BJ (cell line): ENCODE measurements at places on chromosomes 1 and 21.

- DNase-seq = no peak
Observed at GRCh38 chr1:224739303-224739996, 123.3 kb downstream of the CNIH3 start.

DNA sequence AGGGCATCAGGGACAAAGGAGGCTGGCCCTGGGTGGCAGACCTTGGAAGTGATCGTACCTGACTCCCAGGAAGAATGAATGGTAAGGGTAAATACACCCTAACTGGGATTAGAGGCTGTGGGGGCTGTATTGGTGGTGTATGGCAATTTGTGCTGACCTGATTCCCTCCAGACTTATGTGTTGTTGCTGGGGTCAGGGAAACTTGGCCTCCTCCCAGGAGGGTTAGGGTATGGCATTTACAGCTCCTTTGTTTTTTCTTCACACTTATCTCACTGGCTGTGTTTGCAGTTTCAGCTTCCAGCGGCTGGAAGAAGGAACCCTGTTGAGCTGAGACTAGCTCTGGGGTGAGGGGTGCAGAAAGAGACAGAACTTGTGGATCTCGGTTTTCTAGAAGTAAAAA is 8.2 kb downstream of the VANGL1 start:
- DNase-seq = no peak

DNA sequence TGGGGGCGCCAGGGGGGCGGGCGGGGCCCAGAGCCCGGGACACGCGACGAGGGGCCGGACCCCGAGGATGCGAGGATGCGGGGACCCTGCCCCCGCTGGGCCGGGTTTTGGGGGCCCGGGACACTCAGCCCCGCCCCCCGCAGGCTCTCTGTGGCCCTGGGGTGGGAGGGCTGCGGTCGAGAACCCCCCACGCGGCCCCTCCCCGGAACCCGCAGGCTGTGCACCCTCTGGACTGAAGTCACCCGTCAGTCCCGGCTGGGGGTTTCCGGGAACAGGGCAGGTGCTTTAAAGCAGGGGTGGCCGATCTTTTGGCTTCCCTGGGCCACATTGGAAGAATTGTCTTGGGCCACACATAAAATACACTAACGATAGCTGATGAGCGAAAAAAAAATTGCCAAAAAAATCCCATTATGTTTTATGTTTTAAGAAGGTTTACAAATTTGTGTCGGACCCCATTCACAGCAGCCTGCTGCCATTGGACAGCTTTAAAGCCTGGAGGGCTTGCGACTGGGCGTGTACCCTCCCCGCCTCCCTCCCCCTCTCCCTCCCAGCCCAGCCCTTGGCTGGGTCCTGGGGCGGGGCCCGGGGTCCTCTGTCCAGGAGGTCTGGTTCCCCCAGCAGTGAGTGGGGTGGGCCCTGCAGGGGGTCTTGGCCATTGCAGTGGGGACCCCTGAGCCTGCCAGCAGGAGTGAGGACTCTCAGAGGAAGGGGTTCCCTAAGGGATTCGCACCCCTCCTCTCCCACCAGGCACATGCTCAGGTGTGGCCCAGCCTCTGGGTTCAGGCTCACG is 21.6 kb upstream of the C1orf159 start:
- DNase-seq = no peak

GRCh38 chr1:238779716-238780115 is 606.7 kb upstream of the CHRM3 start:
- DNase-seq = no peak

DNA sequence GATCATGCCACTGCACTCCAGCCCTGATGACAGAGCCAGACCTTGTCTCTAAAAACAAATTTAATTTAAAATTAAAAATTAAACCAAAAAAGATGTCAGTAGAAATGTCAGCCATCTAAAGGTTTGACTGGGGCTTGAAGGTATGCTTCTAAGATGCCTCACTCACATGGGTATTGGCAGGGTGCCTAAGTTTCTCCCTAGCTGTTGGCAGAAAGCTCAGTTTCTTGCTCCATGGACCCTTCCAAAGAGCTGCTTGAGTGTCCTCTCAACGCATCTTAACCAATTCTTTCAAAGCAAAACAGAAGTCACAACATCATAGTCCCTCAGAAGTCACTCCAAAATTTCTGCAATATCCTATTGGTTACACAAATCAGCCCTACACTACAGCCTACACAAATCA is 231.0 kb upstream of the ADGRL2 start:
- DNase-seq = no peak

DNA sequence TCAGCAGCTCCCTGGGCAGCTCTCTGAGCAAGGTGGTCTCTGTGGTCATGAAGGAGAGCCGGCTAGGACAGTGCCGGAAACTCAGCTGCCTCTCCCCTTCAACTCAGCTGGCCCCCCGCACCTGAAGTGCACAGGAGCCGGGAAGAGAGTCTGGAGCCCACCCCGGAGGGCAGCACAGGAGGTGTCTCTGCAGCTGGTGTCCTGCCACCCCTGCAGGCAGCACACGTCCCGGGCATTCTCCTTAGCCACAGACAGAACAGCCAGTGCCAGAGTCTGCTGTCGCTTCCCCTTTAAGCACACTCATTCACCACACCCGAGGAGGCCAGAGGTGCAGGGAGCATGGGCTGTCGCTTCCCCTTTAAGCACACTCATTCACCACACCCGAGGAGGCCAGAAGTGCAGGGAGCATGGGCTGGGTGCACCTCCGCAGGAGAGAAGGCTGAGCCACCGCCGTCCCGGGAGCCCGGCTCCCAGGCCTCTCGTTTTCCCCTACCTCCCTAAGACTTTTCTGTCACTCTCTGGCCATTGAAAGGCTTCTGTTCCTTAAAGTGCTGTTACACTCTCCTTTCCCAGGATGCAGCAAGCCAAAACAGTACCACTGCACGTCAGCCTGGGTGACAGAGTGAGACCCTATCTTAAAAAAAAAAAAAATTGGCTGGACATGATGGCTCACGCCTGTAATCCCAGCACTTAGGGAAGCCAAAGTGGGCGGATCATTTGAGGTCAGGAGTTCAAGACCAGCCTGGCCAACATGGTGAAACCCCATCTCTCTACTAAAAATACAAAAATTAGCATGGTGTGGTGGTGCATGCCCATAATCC is 16.9 kb upstream of the SAMD11 start:
- no peak for DNase-seq

GRCh38 chr1:169368406-169368769 is 393 bp downstream of the BLZF1 start:
- no peak for DNase-seq

- no peak for DNase-seq
Observed at GRCh38 chr1:32239337-32239736, 7.7 kb upstream of the FAM167B start.

- DNase-seq = no peak
Observed at GRCh38 chr1:209899948-209900347, 38.1 kb upstream of the SYT14 start.

- DNase-seq = no peak
Observed at GRCh38 chr1:187716160-187716559, 887.4 kb downstream of the PLA2G4A start.

DNA sequence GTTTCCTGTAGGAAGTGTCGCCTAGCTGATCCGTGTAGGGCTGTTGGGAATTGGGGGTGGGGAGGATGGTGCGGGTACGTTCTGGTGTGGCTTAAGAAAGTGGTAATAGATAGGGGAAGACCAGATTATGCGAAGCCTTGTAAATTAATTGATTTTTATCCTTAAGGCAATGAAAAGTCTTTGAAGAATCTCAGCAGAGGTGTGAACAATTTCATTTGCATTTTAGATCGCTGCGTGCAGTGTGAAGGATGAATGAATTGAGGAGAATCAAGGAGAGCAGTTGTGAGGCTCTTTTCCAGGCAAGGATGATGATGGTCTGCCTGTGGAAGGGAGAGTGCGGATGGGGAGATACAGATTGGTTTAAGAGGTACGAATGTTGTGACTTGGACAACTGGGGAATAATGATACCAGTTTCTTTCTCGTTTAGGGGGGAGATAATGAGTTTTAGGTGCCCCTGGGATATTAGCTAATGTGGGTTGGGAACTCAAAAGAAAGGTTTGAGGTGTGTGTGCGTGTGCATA is 813 bp upstream of the DEDD start:
- DNase-seq = no peak

DNA sequence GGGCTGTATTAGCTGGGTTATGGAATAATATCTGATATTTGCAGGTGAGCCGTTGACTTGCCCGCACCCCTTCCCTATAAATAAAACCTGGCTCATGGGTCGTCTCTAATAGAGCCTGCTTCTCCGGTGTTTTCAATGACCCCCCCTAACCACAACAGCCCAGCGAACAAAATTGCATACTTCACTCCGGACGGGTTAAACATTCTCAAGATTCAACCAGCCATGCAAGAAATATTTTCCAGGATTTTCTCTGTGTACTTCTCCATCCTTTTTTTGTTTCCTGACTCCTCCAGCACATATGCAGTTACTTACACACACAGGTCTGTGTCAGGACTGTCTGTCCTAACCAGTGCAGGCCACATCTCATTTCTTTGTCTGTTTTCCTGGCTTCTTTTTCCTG is 267.7 kb downstream of the ZNF648 start:
- no peak for DNase-seq

- no peak for DNase-seq
Observed at GRCh38 chr21:34908419-34909055, 140.6 kb downstream of the RUNX1 start.

DNA sequence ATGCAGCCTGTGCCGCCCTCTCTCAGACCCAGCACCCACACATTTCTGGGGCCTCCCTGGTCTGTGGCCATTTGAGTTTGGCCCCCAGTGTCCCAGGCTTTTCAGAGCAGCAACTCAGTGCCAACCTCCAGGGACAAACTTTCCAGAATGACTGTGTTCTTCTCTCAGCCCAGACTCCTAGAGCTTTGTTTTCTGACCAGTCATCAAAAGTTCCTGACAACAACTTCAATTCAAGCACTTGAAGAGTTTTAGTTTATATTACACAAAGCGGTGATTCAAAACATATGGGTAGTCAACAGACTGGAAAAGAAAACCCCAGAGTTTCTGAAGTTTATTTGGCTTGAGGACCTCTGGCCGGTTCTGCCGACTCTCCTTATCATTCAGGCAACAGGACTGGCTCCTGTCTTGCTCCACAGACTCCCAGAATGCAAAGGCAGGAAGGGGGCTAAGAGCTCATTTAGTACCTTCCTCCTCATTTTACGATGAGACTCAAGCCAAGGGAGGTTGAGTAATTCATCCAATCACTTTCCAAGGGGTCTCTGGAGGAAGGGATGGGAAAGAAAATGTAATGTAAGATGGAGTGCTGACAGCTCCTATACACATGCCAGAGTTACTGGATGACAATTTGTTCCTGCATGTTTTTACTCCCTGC is 27.0 kb upstream of the TIAM1 start:
- no peak for DNase-seq

- DNase-seq = no peak
Observed at GRCh38 chr1:89170170-89171066, 5.4 kb downstream of the GBP7 start.

- no peak for DNase-seq
Observed at GRCh38 chr21:45555251-45555556, 13.0 kb upstream of the SLC19A1 start.
